Stimulated activated CD4-positive, alpha-beta T cell treated with anti-CD3 and anti-CD28 coated beads, Interleukin-2, amount 100 ng/mL, for 4 hours (primary cell): ENCODE measurements at places on chromosomes 7 and 10.

GRCh38 chr10:7593063-7593462 lies 73.7 kb downstream of the ITIH5 start:
- no peak for DNase-seq

GRCh38 chr7:5383314-5384098 lies 40.1 kb downstream of the TNRC18 start:
- DNase-seq = no peak

DNA sequence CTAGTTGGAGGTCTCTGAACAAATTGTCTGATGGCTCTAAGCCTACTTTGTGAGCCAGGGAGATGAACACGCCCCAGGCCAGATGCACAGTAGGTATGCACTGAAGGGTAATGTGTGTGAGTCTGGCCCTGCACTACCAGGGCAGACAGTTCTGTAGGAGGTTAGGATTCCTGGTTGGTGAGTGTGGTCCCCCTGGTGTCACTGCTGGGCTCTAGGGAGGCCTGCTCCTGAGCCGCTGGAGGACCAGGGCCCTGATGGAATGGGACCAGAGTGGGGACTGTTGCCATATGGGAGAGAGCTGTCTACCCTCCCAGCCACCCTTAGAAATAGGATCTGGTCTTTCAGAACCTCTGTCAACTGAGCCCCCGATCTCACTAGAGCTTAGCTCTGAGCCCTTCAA lies 42.0 kb downstream of the CDH23 start:
- DNase-seq = no peak

GRCh38 chr10:17910125-17910789 lies 41.5 kb upstream of the SLC39A12 start:
- DNase-seq = no peak

DNA sequence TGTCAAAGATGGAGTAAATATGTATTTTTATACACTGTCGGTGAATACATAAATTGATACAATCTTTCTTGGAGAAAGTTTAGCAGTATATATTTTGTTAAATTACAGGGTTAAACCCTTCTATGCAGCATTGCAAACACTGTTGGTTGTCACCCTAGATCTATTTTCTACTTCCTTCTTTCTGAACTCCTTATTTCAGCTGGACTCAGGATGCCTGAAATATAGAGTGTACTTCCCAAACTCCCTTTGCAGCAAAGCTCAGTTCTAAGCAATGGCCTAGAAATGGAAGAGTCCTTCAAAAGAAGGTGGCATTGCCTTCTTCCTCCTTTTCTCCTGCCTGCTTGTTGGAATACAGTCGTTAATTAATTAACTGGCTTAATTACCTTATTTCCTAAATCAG lies 20.6 kb downstream of the CUBN start:
- DNase-seq = no peak

GRCh38 chr10:16602104-16602775 lies 80.6 kb upstream of the C1QL3 start:
- DNase-seq = no peak

DNA sequence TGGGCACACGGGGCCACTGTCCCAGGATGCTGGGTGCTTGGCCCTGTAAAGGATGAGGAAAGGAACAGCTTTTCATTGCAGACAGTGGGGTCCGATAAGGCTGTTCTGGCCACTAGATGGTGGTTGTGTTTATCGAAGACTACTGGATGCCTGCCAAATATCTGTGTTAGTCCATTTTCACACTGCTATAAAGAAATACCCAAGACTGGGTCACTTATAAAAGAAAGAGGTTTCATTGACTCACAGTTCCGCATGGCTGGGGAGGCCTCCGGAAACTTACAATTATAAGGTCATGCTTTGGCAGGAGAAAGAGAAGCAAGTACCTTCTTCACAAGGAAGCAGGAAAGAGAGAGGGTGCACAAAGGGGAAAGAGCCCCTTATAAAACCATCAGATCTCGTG lies 32.2 kb upstream of the GARS1 start:
- no peak for DNase-seq

DNA sequence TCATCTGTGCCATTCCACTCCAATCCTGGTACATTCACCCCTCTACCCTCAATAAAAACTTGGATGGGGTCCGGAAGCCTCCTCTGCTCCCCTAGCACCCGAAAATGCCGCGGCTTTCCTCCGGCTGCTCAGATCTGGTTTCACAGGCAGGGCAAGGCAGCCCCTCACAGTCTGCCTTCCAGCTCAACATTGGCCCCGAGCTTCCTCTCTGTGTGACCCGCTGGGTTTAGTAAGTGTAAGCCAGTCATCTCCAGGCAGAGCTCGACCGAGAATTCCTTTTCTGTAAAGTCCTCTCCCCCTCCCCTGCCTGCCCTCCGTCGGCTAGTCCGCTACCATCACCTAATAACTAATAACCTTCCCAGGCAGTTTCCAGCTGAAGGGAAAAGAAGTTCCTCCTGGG lies 3.4 kb downstream of the INHBA start:
- DNase-seq = no peak

DNA sequence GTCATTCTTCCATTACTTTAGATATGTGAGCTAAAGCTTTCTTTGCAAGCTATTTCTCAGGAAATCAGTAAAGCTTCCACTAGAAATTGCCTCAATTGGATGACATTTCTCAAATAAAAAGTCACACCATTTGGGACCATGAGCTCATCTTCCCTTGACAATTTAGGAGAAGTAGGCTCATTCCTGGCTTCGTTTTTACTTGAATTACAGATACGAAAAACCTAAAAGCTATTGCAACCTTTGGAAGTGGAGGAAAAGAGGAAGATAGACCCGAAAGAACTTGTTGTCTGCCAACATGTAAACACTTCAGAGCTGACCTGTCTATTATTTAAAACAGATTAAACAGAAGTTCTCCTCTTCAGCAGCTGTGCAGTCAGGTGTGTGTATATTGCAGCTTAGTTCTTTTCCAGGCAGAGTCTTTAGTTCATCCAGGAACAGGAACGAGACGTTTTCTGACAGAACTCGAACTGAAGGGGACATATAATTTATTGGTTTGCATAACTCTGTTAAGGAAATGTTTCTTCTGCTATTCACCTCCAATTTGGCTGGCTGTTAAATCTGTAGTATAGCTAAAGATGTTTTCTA lies 43.1 kb upstream of the ST8SIA6 start:
- DNase-seq = no peak

DNA sequence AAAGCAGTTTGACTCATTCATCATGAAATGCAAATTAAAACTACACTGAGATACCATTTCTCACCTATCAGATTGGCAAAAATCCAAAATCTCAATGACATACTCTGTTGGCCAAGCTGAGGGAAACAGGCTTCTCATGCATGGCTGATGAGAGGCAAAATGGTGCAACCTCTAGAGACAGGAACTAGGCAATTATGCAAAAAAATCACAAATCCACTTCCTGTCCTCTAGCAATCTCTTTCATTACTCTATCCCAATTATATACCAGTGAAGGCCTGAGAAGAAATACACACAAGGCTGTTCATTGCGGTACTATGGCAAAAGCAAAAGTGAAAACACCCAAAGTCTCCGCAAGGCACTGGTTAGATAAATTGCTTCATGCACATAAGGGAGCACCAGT lies 25.9 kb upstream of the PTPRN2 start:
- no peak for DNase-seq

GRCh38 chr7:35831208-35831607 lies 30.4 kb downstream of the SEPTIN7 start:
- no peak for DNase-seq

DNA sequence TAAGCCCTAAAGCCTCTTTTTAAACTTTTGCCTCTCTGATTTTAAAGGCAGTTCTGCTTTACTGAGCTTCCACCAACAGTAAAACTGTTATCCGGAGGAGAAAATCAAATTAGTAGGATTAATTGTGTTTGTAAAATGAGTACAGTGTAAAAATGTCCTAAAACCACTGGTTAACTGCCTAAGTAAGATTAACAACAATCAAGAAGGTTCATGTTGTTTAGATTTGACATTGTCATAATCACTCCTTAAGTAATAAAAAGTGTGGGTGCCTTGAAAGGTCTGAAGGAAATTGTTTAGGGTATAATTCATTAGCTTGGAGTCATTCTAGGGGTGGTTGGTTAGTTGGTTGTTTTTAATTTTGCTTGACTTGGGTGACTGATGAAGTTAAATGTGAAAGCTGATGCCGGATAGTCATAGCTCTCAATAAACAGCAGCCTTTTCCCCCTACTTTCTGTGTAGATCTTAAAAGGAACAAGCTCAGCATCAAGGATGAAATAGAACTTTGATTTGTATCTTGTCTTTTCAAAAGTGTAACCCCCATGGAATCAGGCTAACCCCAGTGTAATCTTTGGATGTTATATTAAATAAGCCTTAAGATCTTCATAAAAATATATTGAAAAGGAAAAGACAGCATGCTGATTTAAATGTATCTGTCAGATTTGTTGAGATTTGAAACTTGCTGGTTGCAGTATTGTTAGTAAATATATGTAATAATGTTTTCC lies 148.3 kb downstream of the ARID5B start:
- DNase-seq = no peak

- DNase-seq = peak; percentile 92
Observed at GRCh38 chr7:148884299-148885022, 370 bp upstream of the EZH2 start.

DNA sequence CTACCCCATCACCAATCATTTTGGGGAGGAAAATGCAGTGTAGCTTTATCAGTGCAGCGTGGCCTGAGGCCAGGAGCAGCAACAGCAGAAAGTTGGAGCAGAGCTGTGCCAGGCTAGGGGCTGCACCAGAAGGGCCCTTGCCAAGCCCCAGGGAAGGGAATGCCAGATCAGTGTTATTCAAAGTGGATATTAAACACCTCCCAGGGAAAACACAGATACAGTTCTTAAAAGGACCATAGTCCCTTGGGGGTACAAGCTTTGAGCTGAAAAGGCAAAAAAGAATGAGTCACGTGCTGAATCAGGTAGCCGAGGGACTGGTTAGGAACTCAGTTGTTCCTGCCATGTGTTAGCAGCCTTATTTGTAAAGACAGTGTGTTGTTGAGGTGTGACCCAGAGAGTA lies 54.0 kb downstream of the GSDME start:
- DNase-seq = no peak

DNA sequence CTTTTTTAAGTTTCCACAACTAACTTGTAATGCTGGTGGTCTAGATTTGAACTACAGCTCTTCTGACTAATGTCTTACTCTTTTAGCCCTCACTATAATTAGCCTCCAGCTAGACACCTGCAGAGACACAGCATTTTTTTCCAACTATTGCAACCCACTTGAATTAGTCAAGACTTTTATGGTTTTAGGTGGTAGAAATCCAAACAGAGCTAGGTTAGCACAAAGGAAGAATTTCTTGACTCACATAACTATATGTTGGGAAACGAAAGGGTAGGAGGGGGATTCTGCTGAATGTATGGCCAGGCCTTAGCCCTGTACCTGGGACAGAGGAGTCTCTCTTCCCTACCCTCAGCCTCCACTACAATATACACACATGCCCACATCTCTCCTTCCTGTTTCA lies 586.1 kb downstream of the INHBA start:
- DNase-seq = no peak

- DNase-seq = peak; percentile 57
Observed at GRCh38 chr10:61882621-61883370, 18.7 kb upstream of the ARID5B start.

DNA sequence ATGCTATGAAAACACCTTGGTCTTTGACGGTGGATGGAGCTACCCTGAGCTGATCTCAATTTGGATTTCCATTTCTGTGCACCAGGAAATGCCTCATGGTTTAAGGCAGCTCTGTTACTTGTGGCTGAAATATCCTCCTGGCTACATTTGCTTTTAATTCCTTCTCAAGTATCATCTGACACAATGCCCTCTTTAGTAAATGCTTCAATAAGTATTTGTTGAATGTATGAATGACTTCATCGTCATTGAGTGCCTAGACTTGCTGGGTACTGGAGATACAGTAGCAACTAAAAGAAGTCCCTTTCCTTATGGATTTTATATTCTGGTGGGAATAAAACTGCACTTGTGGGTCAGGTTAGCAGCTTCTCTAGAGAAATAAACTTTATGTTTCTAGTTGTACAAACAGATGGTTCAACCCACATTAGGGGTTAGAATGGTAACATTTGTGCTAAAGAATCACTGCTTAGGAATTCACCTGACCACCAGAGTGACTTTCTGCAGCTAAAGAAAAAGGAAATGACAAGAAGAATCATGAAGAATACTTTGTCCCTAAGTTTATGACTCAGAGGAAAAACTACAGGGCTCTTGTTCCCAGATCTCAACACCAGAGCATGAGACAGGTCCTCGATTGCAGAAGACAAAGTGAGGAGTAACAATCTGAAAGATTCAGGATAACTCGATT lies 21.8 kb upstream of the SMNDC1 start:
- DNase-seq = no peak

GRCh38 chr7:111074071-111074747 lies 16.7 kb upstream of the LRRN3 start:
- no peak for DNase-seq

GRCh38 chr10:32377458-32378259 lies 30.7 kb upstream of the EPC1 start:
- no peak for DNase-seq

GRCh38 chr10:118128675-118129074 lies 81.9 kb upstream of the RAB11FIP2 start:
- DNase-seq = no peak

- no peak for DNase-seq
Observed at GRCh38 chr10:29925771-29926692, 133.4 kb downstream of the JCAD start.
